Omental fat pad (tissue), 4 donors: ENCODE measurements at places on chromosomes 4 and X. TPM values are rescaled to one million over a fixed set of nuclear protein-coding genes. Genes with fewer than 3 reads are reported as not detected.

DNA sequence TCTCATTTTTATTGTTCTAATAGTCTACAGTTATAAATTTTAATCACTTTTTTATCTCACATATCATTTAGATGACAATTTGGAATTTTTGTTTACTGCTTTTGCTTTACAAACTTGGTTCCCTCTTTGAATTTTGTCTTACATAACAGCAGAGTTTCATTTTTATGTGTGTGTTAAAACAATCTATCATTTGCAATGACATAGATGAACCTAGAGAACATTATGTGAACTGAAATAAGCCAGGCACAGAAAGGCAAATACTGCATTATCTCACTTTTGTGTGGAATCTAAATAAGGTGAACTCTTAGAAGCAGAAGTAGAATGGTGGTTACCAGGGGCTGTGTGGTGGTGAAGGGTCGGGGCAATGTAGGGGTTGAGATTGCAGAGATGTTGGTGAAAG is 170.7 kb downstream of the GASK1B start:
- no peak for DNase-seq

DNA sequence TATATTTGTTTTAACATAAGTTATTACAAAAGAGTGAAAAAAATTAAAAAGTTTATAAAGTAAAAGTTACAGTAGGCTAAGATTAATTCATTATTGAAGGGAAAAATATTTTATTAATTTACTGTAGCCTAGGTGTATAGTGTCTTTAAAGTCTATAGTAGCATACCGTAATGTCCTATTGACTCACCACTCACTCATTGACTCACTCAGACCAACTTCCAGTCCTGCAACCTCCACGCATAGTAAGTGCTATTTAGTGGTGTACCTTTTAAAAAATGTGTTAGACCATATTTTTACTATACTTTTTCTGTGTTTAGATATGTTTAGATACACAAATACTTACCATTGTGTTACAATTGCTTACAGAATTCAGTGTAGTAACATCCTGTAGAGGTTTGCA is 841.1 kb downstream of the CENPC start:
- no peak for DNase-seq

GRCh38 chr4:10175626-10176025 is 59.0 kb upstream of the WDR1 start:
- DNase-seq: no peak

Gene ZXDA
- total RNA-seq: 4.8 TPM

Gene PTTG2
- total RNA-seq: 3.6 TPM

Gene HEPH
- 5.5 TPM for total RNA-seq

Gene STOX2
- 6.5 TPM for total RNA-seq

DNA sequence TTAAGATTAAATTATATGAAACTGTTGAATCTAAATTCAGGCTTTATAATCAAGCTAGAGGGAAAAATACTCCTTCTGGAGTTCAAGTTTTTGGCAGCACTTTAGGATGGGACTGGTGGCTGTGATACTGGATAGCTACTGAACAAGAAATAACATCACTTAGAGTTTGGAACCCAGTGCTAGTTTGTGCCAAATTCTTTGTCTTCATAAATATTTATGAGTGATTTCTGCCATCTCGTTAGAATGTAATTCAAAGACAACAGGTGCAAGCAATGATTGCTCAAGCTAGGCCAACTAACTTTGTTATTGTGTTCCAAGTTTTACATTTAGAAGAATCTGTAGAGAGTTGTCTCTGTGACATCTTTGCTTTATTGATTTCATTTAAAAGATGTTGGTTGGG is 417.9 kb downstream of the FAT4 start:
- DNase-seq: no peak

DNA sequence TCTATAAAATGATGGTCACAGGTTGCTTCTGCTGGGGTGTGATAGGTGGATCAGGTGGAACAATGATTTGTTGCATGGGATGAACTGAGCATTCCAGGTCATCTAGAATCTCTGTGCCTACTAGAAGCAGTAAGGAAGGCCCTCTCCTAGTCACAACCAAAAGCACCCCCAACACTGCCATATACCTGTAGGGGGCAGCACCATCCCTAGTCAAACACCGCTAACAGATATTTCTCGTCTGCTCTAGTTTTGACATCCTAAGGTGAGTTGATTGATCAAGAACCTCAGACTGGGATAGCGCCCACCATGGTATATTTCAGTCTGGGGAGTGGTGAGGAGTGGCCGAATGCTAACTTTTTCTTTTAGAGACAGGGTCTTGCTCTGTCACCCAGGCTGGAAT is 160.2 kb downstream of the NHS start:
- DNase-seq: no peak

Gene GAR1
- 3.2 TPM for total RNA-seq

GRCh38 chr4:109559625-109559982 is 442 bp upstream of the MCUB start:
- no peak for DNase-seq

DNA sequence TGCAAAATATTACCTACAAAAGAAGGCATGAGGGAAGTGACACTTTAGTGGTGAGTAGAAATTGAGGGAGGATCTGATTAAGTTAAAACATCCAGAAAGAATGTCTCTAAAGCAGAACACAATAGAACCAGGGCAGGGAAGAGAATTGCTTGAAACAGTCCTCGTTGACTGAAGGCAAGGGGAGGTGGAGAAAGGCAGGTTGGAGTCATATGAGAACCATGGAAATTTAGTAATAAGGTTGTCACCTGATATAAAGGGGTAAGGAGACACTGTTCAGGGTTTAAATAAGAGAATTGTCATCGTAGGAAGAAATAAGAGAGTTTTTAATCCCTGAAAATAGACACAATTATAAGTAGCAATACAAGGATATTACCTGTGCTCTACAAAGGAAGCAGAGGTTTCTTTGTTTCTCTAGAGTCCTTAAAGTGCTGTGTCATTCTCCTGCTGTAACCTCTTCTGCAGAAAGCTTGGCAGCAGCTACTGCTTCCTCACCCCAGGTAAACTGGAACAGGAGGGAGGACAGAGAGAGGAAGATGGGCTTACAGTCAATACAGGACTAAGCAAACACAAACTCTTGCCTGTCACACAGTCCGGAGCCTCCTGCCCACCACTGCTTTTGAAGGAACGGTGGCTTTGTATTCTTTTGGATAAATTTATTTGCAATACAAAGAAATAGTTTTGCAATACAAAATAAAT is 258.4 kb downstream of the PPARGC1A start:
- DNase-seq: no peak

- no peak for DNase-seq
These were observed 62.9 kb upstream of the SLC7A11 start for GRCh38 chr4:138305050-138305449.

- DNase-seq: no peak
These were observed 9.8 kb upstream of the SLC7A11 start for GRCh38 chr4:138251938-138252337.

Gene KIT
- total RNA-seq: 3.1 TPM
